ENCODE measurements at places on chromosomes 16 and 17.

DNA sequence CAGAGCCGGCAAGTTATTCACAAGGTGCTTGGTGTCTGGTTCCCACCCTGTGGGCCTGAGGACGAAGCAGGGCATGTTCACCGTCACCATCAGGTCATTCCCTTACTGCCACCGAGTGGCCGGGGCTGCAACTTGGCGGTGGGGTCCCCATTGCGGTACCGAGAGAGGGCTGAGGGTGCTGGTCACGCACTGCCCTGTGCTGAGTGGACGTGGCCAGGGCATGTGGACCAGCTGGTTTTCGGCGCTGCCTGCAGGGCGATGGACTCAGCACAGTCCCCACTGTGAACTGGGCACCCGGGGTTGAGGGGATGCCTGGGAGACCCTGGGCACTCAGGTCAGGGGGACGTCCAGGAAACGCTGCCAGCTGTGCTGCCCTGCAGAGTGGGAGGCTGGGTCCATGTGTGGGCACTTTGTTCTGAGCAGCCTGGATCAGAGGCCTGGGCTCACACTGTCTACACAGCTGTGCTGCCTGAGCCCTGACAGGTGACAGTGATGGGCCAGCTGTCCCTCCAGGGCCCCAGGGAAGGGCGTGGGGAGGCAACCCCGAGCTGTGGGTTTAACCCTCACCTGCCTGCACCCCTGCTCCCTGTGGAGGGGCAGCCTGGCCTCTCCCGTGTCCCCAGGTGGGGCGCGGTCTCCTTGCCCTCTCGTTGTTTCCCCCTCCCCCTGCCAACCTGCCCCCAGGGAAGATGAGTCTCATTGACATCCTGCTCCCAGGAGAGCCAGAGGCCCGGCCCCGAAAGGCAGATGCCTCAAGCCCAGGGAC is 39.3 kb upstream of the GNG13 start:
- no peak for DNase-seq

DNA sequence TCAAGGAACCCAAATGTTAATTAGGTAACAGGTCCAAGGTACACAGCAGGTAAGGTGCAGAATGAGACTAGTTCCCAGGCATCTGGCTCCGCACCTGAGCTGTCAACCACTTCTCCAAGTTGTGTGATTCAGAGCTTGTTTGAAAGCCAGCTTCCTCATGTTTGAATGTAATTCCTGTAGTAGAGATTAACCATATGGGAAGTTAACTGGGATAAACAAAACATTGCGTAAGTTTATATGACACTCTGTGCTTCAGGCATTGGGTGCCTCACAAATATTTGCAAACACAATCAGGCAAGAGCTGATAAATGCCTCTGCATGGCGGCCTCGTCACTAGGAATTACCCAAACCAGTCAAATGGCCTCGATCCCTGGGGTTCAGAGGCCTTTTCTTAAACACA is 27.9 kb upstream of the CPHXL start:
- DNase-seq, result no peak

DNA sequence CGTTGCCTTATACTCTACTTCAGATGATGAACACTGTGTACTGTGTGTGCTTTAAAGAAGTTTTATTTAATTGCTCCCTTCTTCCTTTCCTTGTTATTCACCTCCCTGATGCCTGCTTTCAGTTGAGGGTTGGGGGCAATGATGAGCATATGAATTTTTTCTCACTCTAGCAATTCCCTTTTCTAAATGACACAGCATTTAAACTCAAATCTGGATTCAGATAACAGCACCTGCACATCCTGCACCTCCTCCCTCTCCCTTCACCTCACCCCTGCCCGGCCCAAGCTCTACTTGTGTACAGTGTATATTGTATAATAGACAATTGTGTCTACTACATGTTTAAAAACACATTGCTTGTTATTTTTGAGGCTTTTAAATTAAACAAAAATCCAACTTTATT is 13.0 kb upstream of the PNPO start:
- DNase-seq, result no peak

DNA sequence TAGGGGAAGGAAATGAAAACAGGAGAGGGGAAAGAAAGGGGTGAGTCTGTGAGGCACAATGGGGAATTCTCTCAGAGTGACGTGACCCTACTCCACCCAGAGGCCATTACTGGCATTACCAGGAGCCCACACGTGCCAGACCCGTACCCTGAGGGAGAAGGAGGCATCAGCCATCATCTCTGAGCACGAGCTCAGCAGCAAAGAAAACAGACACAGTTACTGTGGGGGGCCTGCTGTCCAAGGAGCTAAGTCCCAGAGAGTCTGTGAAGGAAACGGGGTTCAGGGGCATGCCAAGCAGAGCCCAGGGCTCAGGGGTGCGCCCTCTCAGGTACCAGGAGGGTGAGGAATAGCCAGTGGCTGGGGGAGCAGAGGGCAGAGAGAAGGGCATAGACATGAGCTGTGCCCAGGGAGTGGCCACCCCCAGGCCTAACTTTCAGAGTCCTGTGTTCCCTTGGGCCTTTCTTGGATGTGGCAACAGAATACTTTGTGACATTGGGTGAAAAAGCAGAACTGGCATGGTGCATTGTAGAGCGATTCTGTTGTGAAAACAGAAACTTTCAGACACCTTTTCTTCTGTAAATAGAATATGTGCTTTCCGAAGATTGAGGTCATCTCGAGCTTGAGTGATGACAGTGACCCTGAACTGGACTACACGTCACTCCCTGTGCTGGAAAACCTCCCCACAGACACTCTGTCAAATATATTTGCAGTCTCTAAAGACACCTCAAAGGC is 11.3 kb downstream of the TAF1C start:
- no peak for DNase-seq

DNA sequence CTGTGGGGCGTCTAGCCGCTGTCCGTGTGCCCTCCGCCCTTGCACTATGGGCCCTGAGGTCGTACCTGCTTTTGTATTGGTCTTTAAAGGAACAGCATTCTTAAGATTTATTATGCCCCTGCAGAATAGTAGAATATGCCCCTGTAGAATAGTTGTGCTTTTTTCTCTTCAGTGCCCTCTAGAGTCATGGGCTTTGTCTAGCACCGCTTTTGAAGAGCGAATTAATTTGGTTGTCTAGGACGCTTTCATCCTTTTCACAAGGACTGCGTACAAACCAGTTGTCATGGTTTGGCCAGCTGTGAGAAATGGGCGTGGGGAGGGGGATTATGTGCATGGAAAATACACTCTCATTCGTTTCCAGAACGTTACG is 621 bp downstream of the CEP95 start:
- no peak for DNase-seq

- DNase-seq, result no peak
These were observed 47.0 kb downstream of the COTL1 start for GRCh38 chr16:84570739-84571403.

DNA sequence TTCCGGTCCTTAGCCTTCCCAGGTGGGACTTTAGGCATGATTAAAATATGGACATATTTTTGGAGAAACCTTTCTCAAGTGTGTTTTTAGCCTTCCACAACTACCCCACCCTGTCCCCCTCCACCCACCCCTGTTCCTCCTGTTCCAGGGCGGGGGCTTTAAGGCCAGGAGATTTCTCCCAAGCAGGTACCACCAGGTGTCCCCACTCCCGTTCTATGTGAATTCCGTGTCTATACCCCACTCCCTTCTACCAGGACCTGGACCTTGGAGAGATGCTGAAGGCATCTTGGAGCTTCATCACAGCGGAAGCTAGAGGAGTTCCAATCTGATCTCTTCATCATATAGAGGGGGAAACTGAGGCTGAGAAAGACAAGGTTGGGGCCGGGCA is 9.7 kb downstream of the CA4 start:
- no peak for DNase-seq

GRCh38 chr16:643050-643368 is 1.4 kb downstream of the MCRIP2 start:
- no peak for DNase-seq

DNA sequence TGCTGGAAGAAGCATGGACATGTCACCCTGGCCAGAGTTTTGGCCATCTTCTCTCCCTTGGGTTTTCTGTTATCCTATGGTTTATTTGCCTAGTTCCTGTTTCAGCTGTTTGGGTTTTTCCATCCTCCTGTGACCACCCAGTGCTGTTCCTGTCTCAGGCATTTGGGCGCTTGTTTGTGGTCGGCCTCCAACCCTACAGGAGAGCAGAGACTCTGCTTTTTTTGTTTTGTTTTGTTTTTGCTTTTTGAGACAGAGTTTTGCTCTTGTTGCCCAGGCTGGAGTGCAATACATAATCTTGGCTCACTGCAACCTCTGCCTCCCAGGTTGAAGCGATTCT is 3.3 kb upstream of the ZC3H7A start:
- DNase-seq, result no peak

DNA sequence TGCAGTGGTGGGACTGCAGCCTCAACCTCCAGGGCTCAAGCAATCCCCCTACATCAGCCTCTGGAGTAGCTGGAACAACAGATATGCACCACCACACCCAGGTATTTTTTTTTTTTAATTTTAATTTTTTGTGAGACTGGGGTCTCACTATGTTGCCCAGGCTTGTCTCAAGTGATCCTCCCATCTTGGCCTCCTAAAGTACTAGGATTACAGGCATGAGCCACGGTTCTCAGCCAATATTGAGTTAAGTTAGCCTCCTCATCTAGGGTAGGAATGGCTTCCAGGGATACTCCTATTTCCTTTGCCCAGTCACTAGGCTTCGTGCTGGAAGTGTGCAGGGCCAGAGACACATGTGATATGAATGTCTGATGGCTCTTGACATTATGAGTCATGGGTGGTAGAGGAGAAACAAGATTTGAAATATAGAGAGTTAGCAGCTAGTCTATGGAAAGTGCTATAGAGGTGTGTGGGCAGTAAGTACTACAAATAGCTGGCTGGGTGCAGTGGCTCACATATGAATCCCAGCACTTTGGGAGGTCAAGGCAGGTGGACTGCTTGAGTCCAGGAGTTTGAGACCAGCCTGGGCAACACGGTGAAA is 8.0 kb upstream of the HES7 start:
- DNase-seq, result no peak

- DNase-seq, result no peak
These were observed 5.1 kb downstream of the MTSS2 start for GRCh38 chr16:70680495-70681381.

GRCh38 chr17:60157487-60158040 is 7.8 kb downstream of the CA4 start:
- DNase-seq, result no peak

- no peak for DNase-seq
These were observed 15.8 kb upstream of the TBX21 start for GRCh38 chr17:47717261-47717697.

DNA sequence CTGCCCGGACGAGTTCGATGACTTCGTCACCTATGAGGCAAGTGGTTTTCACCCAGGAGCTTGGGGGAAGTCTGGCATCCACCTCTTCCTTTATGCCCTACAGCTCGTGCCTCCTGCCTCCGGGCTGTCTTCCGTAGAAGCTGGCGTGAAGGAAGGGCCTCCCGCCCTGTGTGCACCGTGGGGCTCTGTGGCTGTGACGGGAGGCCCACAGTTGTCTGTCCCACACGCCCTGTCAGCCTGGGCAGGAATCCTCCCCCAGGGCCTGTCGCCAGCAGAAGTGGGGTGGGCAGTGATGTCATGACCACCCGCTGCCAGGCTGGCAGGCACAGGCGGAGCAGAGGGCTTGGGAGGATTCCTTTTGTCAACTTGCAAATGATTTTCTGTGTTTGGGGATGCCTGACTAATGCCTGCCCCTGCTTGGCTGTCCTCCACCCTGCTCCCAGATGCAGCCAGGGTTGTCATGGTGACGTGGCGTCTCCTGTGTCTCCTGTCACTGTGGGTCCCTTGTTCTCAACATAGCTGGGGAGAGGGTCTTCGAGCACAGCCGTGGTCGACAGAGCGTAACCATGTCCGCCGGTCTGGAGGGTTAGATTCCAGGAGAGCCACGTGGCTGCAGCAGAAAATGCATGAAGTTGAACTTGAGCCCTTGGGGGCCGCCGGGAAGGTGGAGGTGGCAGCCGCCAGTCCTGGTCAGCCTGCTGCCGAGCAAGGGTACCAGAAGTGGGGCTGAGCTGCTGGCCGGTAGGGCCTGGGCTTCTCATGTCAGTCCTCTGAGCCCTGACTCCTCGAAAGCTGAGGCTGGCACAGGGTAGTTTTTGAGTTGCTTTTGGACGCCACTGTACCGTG is 46.1 kb downstream of the RAB11FIP3 start:
- no peak for DNase-seq

GRCh38 chr16:11669380-11670146 is 1.3 kb downstream of the SNN start:
- DNase-seq, result no peak

DNA sequence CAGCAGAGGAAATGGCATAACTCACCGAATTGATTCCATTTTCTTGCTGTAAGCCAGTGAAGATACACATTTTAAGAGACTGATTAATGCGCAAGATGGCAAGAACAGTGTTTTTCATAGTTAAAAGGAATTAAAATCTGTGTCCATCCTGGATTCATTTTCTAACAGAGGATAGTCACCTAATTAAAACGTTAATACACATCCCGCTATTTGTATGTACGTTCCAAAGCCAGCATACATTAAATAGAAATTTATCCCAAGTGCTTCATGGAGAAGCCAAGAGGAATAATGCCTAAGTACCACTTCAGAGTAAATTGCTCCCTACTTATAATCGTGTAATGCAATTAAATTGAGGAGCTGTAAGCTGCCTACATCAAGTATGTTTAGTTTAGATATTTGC is 49.9 kb downstream of the RBFOX1 start:
- no peak for DNase-seq

DNA sequence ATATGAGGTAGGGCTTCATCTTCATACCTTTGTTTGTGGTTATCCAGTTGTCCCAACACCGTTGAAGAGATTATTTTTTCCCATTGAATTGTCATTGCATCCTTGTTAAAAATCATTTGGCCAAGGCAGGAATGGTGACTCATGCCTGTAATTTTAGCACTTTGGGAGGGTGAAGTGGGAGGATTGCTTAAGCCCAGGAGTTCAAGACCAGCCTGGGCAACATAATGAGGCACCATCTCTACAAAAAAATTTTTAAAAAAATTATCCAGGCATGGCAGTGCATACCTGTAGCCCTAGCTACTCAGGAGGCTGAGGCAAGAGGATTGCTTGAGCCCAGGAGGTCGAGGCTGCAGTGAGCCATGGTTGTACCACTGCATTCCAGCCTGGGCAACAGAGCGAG is 223.9 kb downstream of the TANC2 start:
- no peak for DNase-seq

All from GM12892 (cell line).